ENCODE measurements at places on chromosomes 5 and 9.
A peak's percentile ranks its signal among the peaks of the same experiment; 100 is the strongest.

GRCh38 chr9:127263664-127264063, 910 bp upstream of the GARNL3 start:
- no peak for DNase-seq
- no peak overlapping the region for H3K4me3 ChIP-seq
- H3K4me1 ChIP-seq, result no peaks in the 10 kb centered on the region
- H3K27me3 ChIP-seq, result no peaks in the 10 kb centered on the region
- H3K27ac ChIP-seq, result no peak overlapping the region
- H3K36me3 ChIP-seq, result no peaks in the 10 kb centered on the region

GRCh38 chr5:174154559-174154958, 109.1 kb downstream of the NSG2 start:
- no peak overlapping the region for H3K27ac ChIP-seq
- no peaks in the 10 kb centered on the region for H3K27me3 ChIP-seq
- no peak for DNase-seq
- no peaks in the 10 kb centered on the region for H3K4me1 ChIP-seq
- no peak overlapping the region for H3K4me3 ChIP-seq
- H3K36me3 ChIP-seq, result no peaks in the 10 kb centered on the region

GRCh38 chr5:79069488-79070349, at the start of the genes BHMT2 and DMGDH:
Gene BHMT2 (plus strand): TSS chr5:79069767. CDS start chr5:79069783, 16 bp downstream.
Gene DMGDH (minus strand): TSS chr5:79069674. CDS start chr5:79069620, 54 bp downstream.
- H3K27ac ChIP-seq, result peak within 1 kb of the TSS; percentile 71
- no peaks in the 10 kb centered on the region for H3K36me3 ChIP-seq
- H3K4me3 ChIP-seq, result peak within 1 kb of the TSS; percentile 67
- DNase-seq, result no peak
- peaks cover 9% of the 10 kb centered on the region for H3K4me1 ChIP-seq

DNA sequence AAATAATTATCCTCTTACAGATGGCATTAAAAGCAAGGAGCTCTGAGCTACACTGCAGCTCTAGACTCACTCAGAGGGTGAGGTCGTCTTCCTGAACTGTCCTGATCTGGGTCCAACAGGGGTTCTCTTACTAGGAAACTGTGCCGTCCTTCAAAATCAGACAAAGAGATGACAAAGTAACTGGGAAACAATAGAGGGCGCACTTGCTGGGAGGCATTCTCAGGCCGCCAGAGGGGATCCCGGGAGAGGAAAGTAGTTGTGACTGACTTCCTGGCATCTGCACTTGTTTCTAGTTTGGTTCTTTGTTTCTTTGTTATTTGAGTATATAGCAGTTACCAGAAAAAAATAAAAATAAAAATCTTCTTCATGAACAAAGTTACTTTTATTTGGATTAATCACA, 142.9 kb upstream of the MSX2 start:
- H3K4me1 ChIP-seq, result no peaks in the 10 kb centered on the region
- H3K4me3 ChIP-seq, result no peak overlapping the region
- no peaks in the 10 kb centered on the region for H3K36me3 ChIP-seq

DNA sequence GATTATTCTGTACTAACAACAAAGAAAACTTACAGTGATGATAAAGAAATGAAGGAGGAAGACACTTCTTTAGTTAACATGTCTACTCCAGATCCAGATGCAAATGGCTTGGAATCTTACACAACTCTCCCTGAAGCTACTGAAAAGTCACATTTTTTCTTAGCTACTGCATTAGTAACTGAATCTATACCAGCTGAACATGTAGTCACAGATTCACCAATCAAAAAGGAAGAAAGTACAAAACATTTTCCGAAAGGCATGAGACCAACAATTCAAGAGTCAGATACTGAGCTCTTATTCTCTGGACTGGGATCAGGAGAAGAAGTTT, 67.9 kb downstream of the VCAN start:
- H3K4me3 ChIP-seq, result no peak overlapping the region
- no peaks in the 10 kb centered on the region for H3K4me1 ChIP-seq
- H3K27me3 ChIP-seq, result no peaks in the 10 kb centered on the region
- no peak overlapping the region for H3K27ac ChIP-seq
- no peak for DNase-seq
- no peaks in the 10 kb centered on the region for H3K36me3 ChIP-seq
